ENCODE measurements at places on chromosomes 2 and 18.
A peak's percentile ranks its signal among the peaks of the same experiment; 100 is the strongest.

DNA sequence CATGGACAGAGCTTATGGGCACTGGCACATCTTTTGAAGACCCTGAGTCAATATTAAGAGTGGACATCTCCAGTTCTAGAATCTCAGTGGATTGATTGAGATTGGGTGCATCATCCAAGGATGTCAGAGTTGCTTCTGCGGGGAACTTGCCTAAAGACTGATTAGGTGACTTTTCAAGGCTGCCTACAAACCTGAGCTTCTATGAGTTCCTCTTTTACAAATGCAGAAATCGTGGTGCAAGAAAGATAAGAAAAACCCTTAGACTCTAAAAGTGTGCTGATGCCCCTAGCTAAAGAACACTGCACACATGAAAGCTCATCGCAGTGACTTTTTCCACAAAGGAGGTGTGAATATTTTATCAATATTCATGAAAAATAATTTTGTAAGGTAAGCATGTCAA is 86.8 kb upstream of the NEDD4L start:
- no peak for DNase-seq

DNA sequence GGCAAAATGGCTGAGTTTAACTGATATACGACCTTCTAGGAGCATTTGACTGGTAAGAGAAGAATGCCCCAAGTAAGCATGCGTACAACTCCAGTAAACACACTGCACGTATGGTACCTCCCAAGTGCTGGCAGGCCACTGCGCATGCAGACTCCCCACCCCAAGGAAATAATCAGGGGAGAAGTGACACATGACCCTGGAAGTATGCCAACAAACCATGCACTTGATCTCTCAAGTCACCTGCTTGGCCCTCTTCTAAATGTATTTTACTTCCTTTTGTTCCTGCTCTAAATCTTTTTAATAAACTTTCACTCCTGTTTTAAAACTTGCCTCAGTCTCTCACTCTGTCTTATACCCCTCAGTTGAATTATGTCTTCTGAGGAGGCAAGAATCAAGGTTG is 129.8 kb upstream of the COL5A2 start:
- DNase-seq: no peak

DNA sequence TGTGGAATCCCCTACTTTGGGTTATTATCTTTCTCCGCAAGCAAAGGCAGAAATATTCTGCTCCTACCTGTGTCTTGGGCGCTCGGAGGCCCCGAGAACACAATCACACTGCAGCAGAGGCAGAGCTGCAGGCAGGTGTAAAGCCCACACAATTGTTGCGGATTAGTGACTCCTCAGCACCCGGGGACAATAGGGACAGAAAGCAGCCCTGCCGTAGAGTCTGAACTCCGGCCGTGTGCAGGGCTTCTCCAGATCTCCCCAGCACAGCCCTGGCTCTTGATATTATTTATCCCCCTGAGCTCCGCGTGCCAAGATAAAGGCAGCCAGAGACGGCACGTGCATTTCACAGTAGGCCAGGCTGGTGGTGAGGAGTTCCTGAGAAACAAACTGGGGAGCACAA is 229.2 kb downstream of the EN1 start:
- no peak for DNase-seq

- no peak for DNase-seq
These were observed 39.9 kb downstream of the GBX2 start for GRCh38 chr2:236128321-236128720.

DNA sequence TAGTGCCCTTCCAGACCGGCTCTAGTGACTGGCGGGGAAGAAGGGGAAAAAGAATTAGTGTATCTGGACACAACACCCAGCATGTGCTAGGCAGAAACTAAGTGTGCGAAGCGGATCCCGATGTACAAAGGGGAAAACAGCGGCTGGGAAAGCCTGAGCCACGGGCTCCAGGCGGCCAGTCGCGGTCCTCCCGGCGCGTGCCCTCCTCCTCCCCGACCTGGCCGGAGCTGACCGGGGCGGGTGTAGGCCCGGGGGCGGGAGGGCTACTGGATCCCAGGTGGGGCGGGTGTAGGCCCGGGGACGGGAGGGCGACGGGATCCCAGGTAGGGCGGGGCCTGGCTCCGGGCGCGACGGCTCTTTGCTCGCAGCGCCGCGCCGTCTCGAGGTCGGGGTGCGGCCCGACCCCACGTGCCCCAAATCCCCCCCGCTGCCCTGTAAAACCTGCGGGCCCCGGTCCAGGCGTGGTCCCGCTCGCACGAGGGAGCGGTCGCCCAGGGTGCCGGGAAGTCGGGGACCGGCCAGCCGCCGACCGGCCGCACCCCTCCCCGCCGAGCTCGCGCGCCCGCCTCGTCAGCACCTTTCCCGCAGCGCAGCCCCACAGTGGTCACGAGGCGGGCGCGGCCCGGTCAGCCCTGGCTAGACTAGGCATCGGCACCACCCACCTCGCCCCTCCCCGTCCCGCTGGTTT is 48.8 kb downstream of the C2orf42 start:
- no peak for DNase-seq

- no peak for DNase-seq
These were observed 1.2 kb upstream of the BCL11A start for GRCh38 chr2:60554646-60555065.

- no peak for DNase-seq
These were observed 109.8 kb downstream of the AGAP1 start for GRCh38 chr2:235603659-235604058.

DNA sequence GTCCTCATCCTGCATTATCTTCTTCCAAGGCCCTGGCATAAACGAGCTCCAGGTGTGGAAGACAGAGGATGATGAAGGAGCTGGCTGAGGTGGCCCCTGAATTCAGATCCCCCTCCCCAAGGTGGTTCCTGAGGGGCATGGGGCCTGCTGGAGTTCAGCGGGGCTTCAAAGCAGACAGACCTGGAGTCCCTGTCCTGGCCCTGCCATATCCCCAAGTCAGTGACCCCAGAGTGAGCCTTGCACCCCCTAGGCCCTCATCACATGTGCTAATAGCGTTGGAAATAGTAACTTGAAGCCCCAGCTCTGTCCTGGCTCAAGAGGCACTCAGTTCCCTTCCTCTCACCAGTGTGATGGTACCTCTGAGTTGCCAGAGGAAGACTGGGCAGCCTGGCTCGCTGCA is 172.9 kb downstream of the GALNT1 start:
- DNase-seq: no peak

DNA sequence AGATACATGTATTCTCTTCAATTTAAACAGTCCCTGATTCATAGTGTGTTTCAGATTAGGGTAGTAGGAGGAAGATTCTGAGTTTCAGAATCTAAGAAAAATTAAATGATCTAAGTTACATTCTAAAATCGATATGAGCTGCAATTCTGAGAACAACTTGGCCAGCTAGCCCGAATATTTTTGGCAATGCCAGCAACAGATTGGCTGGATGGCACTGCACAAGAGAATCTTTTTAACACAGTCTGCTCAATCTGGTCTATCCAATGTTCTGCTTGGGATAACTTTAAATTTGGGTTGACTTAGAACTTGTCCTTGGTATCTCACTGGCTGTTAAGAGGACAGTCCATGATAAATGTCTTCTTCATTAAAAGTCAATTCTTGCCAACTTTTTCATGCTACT is 853.9 kb downstream of the NRXN1 start:
- no peak for DNase-seq

GRCh38 chr18:43692099-43692690 is 414.9 kb upstream of the SYT4 start:
- no peak for DNase-seq

DNA sequence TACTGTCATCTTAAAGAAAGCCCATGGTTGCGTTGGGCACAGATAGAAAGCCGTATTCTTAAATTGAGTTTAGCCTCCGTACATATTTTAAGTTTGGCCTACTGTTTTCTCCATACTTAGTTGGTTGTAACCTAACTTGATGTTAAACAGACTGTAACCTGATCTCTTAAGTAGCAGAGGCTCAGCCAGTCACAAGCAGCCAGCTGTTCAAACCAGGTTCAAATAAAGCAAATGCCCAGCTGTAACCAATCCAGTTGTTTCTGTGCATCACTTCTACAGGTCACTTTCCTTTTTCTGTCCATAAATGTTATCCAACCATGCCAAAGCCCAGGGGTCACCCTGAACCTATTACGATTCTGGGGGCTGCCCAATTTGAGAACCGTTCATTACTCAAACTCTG is 10.0 kb upstream of the THADA start:
- no peak for DNase-seq

- peak; percentile 69 for DNase-seq
These were observed at the start of gene PIKFYVE for GRCh38 chr2:208265801-208266552. PIKFYVE (plus strand) TSS chr2:208266255; CDS start chr2:208271520, 5,265 bp downstream.

DNA sequence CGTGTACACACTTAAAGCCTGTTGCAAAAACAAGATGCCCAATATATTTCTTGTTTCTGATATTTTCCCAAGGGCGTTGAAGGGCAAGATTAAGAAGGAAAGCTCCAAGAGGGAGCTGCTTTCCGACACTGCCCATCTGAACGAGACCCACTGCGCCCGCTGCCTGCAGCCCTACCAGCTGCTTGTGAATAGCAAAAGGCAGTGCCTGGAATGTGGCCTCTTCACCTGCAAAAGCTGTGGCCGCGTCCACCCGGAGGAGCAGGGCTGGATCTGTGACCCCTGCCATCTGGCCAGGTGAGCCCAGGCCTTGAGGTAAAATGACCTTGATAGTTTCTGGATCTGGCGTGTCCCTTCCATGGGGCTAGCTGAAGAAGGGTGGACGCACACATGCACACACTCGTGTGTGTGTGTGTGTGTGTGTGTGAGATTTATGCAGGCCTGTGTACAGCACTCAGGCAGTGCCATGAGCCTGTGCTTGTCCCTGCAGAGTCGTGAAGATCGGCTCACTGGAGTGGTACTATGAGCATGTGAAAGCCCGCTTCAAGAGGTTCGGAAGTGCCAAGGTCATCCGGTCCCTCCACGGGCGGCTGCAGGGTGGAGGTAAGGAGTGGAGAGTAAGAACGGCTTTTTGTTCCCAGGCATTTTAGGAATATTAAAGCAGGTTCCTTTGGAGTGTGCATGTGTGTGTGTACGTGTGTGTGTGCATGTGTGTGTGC is 23.6 kb downstream of the MLPH start:
- no peak for DNase-seq

DNA sequence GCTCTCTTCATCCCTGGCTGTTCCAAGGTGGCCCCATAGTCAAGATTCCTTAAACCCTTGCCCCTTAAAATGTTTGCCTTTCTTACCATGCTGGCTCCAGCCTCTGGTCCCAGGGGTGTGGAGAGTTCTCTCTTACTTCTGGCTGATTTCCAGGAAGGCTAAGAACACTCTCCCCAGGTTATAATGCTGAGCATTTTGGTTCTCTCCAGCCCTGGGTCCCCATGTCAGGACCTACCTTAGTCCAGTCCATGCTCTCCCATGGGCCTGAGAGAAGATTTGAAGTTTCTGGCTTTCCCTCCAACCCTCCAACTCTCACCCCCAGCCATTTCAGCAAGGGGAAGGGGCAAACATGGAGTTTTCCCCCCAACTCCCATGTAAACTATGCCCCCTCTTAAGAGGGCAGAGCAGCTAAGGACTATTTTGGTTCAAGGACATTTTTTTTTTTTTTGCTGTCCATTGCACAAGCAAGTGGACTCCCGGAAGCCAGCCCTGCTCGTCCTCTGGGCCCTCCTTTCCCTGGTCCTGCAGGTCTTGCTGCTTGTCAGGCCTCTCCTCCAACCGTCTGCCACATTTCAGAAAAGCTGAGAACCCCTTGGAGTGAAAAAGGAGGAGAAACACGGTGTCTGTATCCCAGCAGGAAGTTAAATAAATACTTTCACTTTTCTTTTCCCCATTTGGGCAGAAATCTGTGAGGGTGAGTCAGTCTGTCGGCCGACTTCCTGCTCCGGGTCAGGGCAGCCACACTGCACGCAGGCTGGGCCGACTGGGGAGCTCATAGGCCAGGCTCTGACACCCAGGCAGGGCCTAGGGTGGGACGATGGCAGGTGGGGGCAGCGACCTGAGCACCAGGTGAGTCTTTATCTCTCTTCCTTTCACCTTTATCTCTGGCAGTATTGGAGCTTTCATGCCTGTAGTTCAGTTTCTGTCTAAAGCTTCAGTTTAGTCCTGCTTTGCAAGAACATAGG is at the start of gene SP140L:
Gene SP140L, plus strand, starts transcription at position 741 of the 965 bp plus-strand sequence. Its CDS starts 77 bp downstream, at position 818.
- peak; percentile 48 for DNase-seq

GRCh38 chr2:126781806-126782205 is 116.9 kb upstream of the TEX51 start:
- no peak for DNase-seq

DNA sequence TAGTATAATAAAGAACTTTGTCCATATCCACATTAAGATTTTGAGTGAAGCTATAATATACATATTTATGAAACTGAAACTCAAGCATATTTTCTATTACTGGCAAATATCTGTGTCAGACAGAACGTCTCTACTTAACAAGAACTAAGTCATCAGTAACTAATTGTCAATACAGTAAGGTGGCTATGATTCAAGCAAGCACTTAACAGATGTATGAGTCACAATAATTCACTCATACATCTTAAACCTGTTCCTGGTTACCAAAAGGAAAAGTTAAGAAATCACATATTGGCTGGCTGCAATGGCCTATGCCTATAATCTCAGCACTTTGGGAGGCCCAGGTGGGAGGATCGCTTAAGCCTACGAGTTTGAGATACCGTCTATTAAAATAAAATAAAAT is 96.0 kb downstream of the SOS1 start:
- DNase-seq: no peak

DNA sequence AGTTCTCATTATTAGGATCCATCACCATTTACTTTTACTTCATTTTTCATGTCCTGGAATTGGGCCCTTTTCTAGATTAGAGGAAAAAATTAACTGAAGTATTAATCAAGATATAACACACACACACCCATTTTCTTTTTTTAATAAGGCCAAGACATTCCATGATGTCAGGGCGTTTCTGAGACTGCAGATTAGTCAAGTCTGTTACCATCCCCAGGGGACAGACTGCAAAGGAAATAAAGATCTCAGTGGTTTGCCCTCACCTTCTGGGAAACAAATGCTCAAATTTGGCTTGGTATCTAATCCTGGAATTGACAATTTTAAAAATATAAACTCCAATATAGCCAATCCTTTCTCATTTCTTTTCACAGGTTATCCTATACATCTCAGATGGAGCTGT is 27.4 kb downstream of the RMP24 start:
- DNase-seq: no peak

DNA sequence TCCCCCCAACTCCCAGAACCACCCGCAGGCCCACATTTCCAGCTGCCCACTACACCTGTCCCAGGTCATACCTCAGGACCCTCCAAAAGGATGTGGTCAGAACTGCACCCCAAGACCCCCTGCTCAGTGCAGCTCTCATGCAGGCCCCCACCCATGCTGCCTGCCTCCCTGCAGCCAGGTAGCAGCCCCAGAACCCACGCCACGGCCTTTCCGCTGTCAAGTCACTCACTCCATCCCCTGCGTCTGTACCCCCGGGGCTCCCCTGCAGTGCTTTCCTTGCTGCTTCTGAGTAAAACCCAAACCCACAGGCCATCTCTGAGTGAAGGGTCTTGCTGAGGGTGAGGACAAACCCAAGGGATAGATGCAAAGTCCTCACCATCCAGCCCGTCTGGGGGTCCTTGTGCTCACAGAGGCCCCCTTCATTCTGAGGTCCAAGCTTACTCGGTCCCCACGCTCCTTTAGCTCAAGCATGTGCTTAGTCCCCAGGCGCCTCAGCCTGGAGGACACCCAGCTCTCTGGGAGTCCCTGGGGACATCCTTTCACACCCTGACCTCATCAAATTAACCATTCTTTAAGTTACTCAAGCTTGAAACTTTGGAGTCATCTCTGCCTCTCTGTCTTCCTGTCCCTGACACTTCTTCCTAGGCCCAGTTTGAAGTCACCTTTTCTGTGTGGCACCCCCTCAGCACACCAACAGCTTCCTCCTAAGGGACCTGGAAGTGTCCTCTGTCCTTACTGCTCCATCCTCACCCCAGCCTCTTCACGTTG is 130.1 kb downstream of the SMAD7 start:
- no peak for DNase-seq
